ENCODE measurements at places on chromosomes 16 and 17.

DNA sequence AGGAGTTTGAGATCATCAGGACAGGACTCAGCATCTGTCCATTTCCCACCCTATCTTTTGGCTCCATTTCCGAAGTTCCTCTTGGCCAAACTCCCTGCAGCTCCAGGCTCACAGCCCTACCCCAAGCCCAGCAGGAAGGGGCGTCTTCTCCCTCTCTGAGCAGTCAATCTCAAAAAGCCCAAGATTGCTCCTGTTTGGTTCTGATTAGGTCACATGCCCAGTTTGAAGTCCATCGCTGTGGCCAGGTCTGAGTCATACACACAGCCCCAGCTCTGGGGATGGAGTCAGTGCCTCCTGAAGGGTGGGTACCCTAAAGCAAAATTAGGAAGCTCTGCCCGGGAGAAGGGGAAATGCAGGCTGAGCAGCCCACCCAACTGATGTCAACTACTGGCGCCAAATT, 23.9 kb downstream of the SNX20 start:
- H3K4me3 ChIP-seq: no peak overlapping the region
- H3K4me1 ChIP-seq: no peaks in the 10 kb centered on the region

- H3K4me3 ChIP-seq: no peak within 1 kb of the TSS
- H3K27ac ChIP-seq: no peak within 1 kb of the TSS
- H3K36me3 ChIP-seq: no peaks in the 10 kb centered on the region
- DNase-seq: no peak
Observed at GRCh38 chr17:50532452-50533024, at the start of gene EPN3. EPN3 (plus strand) TSS chr17:50532735; CDS start chr17:50536557, 3,822 bp downstream.

GRCh38 chr16:78286065-78286464, 186.6 kb downstream of the WWOX start:
- DNase-seq: no peak
- no peaks in the 10 kb centered on the region for H3K27me3 ChIP-seq
- no peak overlapping the region for H3K4me3 ChIP-seq
- H3K36me3 ChIP-seq: no peaks in the 10 kb centered on the region
- H3K27ac ChIP-seq: no peak overlapping the region

GRCh38 chr17:2362881-2363280, 25.6 kb downstream of the SGSM2 start:
- H3K36me3 ChIP-seq: peaks cover 4% of the 10 kb centered on the region
- no peak overlapping the region for H3K4me3 ChIP-seq
- H3K27me3 ChIP-seq: no peaks in the 10 kb centered on the region
- H3K4me1 ChIP-seq: peaks cover 14% of the 10 kb centered on the region
- no peak overlapping the region for H3K27ac ChIP-seq
- DNase-seq: no peak

DNA sequence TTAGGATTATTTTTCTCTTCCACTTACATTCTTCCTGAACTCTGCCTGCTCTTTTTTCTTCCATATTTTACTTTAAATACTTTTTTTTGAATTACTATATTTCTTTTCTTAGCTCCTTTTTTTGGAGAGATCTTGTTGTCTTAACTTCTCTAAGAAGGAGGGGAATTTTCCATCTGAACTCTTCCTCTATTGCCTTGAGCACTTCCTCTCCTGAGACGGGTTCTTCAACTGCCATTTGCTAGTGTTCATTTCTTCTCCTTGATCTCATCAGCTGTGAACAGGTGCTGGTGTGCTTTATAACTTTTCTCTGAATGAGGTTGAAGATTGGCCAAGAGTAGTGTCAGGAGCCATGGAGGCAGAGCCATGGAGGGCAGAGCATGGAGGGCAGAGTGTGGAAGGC, 15.1 kb upstream of the CD300LD start:
- DNase-seq: no peak
- H3K4me3 ChIP-seq: no peak overlapping the region
- H3K27ac ChIP-seq: no peak overlapping the region
- H3K4me1 ChIP-seq: no peaks in the 10 kb centered on the region
- no peaks in the 10 kb centered on the region for H3K36me3 ChIP-seq
- peaks cover 40% of the 10 kb centered on the region for H3K27me3 ChIP-seq

GRCh38 chr17:49512296-49513043, 17.4 kb downstream of the NGFR start:
- no peak overlapping the region for H3K27ac ChIP-seq
- no peaks in the 10 kb centered on the region for H3K27me3 ChIP-seq
- H3K4me1 ChIP-seq: peaks cover 4% of the 10 kb centered on the region

DNA sequence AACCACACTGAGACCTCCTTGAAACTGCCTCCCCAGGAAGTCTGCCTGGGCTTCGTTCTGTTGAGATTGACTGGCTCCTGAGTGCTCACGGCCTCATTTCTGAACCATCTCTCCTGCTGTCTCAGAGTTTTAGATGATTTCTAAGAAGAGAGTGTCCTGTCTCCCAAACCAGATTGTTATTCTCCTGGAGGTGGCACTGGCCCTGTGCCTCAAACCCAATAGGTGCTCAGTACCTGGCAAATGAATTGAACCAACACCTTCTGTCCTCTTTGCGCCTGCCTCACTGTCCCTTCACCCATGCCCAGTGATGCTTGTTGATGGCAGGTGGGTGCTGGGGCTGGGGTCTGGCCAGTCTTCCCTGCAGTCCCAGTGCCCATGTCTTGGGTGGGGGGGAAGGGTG, 36.3 kb upstream of the C1QL1 start:
- H3K27ac ChIP-seq: no peak overlapping the region
- H3K4me1 ChIP-seq: no peaks in the 10 kb centered on the region
- H3K4me3 ChIP-seq: no peak overlapping the region
- no peak for DNase-seq

DNA sequence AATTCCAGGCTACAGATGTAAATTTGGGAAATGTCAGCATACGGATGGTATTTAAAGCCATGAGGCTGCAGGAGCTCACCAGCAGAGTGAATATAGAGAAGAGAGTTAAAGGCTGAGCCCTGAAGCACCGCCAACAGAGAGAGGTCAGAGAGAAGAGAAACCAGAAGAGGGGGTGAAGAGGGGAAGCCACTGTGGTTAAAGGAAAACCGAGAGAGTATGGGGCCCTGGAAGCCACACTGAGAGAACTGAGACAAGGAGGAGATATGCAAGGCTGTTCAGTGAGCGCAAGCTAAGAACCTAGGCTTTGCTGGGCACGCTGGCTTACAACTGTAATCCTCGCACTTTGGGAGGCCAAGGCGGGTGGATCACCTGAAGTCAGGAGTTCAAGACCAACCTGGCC, 24.6 kb downstream of the COPRS start:
- no peak overlapping the region for H3K4me3 ChIP-seq
- H3K4me1 ChIP-seq: no peaks in the 10 kb centered on the region
- no peak overlapping the region for H3K27ac ChIP-seq
- no peaks in the 10 kb centered on the region for H3K27me3 ChIP-seq
- no peak for DNase-seq

GRCh38 chr16:54216268-54216667, 70.3 kb downstream of the IRX3 start:
- H3K27me3 ChIP-seq: no peaks in the 10 kb centered on the region
- H3K36me3 ChIP-seq: no peaks in the 10 kb centered on the region
- no peak overlapping the region for H3K27ac ChIP-seq
- H3K4me3 ChIP-seq: no peak overlapping the region
- no peak for DNase-seq
- no peaks in the 10 kb centered on the region for H3K4me1 ChIP-seq

GRCh38 chr17:49748223-49748622, 15.7 kb downstream of the FAM117A start:
- H3K27me3 ChIP-seq: no peaks in the 10 kb centered on the region
- no peaks in the 10 kb centered on the region for H3K36me3 ChIP-seq
- no peak overlapping the region for H3K4me3 ChIP-seq
- DNase-seq: no peak
- H3K4me1 ChIP-seq: no peaks in the 10 kb centered on the region
- no peak overlapping the region for H3K27ac ChIP-seq

DNA sequence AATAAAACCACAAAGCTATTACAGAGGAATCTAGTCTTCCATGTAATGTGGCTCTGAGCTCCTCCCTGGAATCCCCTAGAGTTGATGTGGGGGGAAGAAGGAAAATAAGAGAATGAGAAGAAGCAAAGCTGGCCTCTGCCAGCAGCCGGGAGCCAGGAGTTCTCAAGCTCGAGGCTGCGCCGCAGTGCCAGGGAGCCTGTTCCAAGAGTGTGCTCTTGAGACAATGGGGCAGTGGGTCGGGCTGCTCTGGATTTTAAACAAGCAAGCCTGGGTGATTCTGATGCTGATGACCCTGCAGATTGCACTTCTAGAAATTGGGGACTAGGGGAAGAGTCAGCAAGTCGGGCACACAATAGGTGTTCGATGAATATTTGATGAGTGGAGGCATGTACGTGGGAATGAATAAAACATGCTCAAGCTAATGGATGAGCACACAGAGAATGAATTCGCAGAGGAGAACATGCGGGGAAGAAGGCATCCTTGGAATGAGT, 119.9 kb downstream of the CMIP start:
- H3K36me3 ChIP-seq: no peaks in the 10 kb centered on the region
- no peak overlapping the region for H3K27ac ChIP-seq
- H3K4me1 ChIP-seq: no peaks in the 10 kb centered on the region
- DNase-seq: no peak

DNA sequence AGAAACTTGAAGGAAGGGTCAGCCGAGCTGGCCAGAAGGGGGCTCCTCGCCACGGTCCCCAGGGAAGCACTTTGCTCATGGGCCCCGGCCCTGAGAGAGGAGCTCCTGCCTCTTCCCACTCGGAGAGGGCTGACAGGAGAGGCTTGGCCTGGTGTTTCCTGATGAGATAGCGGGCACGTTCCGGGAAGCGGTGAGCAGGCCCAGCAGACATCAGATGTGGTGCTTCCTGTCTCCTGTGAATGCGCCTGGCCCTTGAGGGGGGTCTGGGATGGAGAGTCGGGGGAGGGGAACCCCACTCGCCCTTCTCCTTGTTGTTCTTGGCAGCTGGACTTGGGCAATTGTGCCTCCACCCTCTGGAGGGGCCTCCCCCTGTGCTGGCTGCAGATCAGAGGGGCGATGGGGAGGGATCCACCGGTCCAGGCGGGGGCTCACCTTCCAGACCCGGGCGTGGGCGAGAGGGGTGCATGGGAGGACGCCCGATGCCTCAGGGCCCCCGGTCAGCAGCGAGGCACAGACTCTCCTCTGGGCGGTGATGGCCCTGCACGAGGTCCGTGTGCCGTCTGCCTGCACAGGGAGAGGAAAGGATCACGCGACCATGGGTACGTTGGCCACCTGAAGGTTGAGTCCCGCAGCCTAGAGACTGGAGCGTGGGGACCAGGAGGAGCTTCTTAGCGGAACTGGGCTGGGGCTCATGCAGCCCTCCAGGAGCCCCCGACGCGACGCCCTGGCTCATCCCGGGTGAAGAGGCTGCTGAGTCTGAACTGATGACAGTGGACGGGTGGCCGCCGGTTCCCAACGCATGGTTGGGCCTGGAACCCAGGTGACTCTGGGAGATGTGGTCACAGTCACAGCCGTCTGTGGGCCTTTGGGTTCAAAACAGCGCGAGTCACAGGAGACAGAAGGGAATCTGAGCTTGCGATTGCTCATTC, 25.4 kb downstream of the METRNL start:
- no peak overlapping the region for H3K27ac ChIP-seq
- no peaks in the 10 kb centered on the region for H3K27me3 ChIP-seq
- DNase-seq: no peak

GRCh38 chr17:74234486-74234885, 21.1 kb downstream of the TTYH2 start:
- H3K27ac ChIP-seq: no peak overlapping the region
- no peak overlapping the region for H3K4me3 ChIP-seq
- H3K4me1 ChIP-seq: no peaks in the 10 kb centered on the region

DNA sequence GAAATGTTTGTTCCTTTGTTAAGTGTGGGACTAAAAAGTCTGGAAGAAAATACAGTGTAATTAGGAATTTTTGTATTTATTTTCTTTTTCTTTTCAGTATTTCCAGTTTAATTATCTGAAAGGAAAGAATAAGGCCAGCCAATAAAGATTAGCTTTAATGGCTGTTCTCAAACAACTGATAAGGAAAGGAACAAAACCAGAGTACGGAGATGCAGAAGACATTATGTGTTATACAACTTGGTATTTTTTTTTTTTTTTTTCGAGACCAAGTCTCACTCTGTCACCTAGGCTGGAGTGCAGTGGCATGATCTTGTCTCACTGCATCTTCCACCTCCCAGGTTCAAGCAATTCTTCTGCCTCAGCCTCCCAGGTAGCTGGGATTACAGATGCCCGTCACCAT, 47.5 kb downstream of the SNTB2 start:
- peaks cover 14% of the 10 kb centered on the region for H3K4me1 ChIP-seq
- H3K27me3 ChIP-seq: no peaks in the 10 kb centered on the region
- H3K36me3 ChIP-seq: no peaks in the 10 kb centered on the region
- H3K27ac ChIP-seq: no peak overlapping the region
- no peak for DNase-seq

GRCh38 chr16:9479008-9479407, 387.6 kb downstream of the HAPSTR1 start:
- H3K4me3 ChIP-seq: no peak overlapping the region
- H3K27me3 ChIP-seq: no peaks in the 10 kb centered on the region
- H3K36me3 ChIP-seq: no peaks in the 10 kb centered on the region
- peak; percentile 27 for DNase-seq

DNA sequence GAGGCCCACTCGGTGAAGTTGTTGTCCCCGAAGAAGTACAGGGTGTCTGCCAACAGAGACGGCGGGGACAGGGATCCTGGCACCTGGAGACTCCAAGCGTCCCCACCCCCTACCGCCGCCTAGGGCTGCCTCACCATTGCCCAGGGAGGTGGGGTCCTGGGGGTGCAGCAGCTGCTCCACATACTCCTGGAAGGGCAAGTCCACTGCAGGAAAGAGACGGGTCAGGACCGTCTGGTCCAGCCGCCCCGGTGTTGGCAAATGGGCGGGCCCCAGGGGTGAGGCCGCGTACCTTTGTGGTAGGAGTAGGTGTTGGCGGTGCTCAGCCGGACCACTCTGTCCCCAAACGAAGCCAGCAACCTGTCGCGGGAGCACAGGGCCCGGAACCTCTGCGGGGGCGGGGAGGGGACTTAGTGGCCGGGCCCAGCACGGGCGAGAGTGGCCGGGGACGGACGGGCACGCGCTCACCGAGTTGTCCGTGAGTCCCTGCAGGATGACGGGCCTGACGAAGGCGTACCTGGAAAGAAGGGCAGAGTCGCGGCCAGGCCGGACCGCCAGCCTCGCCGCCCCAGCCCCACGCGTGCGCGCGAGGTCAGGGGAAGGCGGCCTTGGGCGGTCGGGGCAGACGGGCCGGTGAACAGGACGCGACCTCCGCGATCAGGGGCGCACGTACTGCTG, 601 bp downstream of the JMJD8 start:
- no peaks in the 10 kb centered on the region for H3K27me3 ChIP-seq
- DNase-seq: no peak
- peak overlapping the region; percentile 63 for H3K4me3 ChIP-seq
- peak overlapping the region; percentile 86 for H3K27ac ChIP-seq
- peaks cover 33% of the 10 kb centered on the region for H3K4me1 ChIP-seq
- peaks cover 27% of the 10 kb centered on the region for H3K36me3 ChIP-seq

- H3K27me3 ChIP-seq: no peaks in the 10 kb centered on the region
- no peaks in the 10 kb centered on the region for H3K4me1 ChIP-seq
- DNase-seq: no peak
- H3K4me3 ChIP-seq: no peak overlapping the region
- H3K36me3 ChIP-seq: no peaks in the 10 kb centered on the region
Observed at GRCh38 chr16:54411544-54411943, 125.0 kb upstream of the IRX3 start.

- no peak overlapping the region for H3K4me3 ChIP-seq
- H3K36me3 ChIP-seq: no peaks in the 10 kb centered on the region
- no peak overlapping the region for H3K27ac ChIP-seq
Observed at GRCh38 chr16:53782148-53782547, 78.2 kb downstream of the FTO start.

GRCh38 chr16:49706620-49707355, 149.1 kb downstream of the ZNF423 start:
- H3K27ac ChIP-seq: no peak overlapping the region
- H3K27me3 ChIP-seq: no peaks in the 10 kb centered on the region
- no peak overlapping the region for H3K4me3 ChIP-seq

GRCh38 chr17:78734793-78735641, 47.1 kb downstream of the CYTH1 start:
- H3K27ac ChIP-seq: no peak overlapping the region
- no peaks in the 10 kb centered on the region for H3K27me3 ChIP-seq
- no peak overlapping the region for H3K4me3 ChIP-seq
- DNase-seq: no peak
- H3K36me3 ChIP-seq: no peaks in the 10 kb centered on the region
